ENCODE measurements at places on chromosomes 6 and 20. TPM values are rescaled to one million over a fixed set of nuclear protein-coding genes. Genes with fewer than 3 reads are reported as not detected.

The RRAGD gene
- total RNA-seq, result 0.16 TPM

The STK38 gene
- total RNA-seq, result 18.4 TPM

The LY6G6D gene
- total RNA-seq, result not detected

The FAM209B gene
- total RNA-seq, result not detected

The PRRT1 gene
- total RNA-seq, result 0.78 TPM

The CNR1 gene
- total RNA-seq, result not detected
